ENCODE measurements at places on chromosomes 11 and 22.

- DNase-seq: no peak
Measured at GRCh38 chr22:21922370-21923162, 30.1 kb downstream of the PPM1F start.

- DNase-seq: no peak
Measured at GRCh38 chr22:46061124-46061500, 84.2 kb upstream of the WNT7B start.

- no peak for DNase-seq
Measured at GRCh38 chr11:122734848-122735496, 79.5 kb downstream of the UBASH3B start.

GRCh38 chr22:38452373-38453065, 2.5 kb downstream of the KCNJ4 start:
- no peak for DNase-seq

DNA sequence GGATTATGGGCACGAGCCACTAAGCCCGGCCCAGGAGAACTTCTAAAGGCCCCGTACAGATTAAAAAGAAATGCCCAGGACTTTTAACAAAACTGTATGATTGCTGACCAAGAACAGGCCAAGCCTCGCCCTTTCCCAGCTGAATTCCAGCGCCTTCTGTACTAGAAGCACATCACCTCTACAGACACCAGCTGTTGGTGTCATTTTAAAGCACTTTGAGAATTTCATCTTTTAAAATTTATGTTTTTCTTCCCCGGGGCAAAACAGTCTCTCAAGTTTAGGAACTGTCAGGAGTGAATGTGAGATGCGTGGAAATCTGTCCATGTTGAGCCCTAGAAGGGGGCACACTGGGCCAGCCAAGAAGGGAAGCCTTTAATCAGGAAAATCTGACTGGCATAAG, 362.4 kb downstream of the LARGE1 start:
- no peak for DNase-seq
